CD4-positive, alpha-beta T cell treated with Interleukin-17A for 4 hours (primary cell): ENCODE measurements at places on chromosomes 1 and 21.

DNA sequence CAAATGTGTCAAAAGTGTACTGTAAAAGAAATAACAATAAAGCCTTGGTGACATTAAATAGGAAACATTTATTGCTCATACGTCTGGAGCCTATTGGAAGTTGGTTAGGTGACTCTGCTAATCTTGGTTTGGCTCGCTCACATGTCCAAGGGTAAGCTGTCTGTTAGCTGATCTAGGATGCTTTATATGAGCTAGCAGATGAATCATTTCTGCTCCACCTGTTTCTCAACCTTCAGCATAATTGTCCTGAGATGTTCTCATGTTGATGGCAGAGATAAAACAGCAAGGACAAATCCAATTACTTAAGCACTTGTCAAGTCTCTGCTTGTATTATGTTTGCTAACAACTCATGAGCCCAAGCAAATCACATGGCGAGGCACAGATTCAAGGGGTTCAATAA is 56.0 kb upstream of the CD53 start:
- no peak for DNase-seq

GRCh38 chr1:24409535-24409934 is 4.0 kb downstream of the STPG1 start:
- no peak for DNase-seq

- no peak for DNase-seq
These were observed 105.5 kb downstream of the RPE65 start for GRCh38 chr1:68344208-68344607.

- no peak for DNase-seq
These were observed 78.0 kb downstream of the HIVEP3 start for GRCh38 chr1:41840592-41841246.

DNA sequence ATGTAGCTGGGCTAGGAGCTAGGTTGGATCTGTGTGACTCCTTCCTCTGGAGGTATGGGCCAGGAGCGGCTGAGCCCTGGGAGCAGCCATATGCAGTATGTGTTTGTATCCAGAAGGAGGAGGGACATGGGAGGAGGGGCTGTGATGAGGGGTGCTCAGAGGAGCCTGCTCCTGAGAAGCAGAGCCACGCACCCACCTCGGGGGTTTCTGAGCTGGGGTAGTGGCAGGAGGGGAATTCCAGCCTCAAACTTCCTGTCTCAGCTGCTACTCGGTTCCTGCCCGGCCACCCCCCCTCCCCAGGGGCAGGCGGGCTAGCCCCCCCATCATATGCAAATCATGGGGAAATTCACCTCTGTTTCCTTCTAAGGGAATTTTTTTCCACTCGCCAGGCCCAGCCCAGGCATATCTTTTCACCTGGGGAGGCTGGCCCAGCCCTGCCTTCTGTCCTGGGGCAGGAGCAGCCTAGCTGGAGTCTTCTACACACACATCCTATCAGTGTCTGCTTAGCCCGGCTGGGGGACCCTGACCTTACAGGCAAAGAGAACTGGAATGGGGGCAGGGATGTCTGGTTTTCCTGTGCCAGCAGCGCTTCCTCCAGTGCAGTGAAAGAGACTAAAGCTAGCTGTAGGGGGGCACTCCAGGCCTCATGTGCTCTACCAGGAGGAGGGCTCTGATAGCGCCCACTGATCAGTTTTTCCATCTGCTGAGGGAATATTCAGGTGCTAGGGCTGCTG is 3.0 kb downstream of the ZC3H12A start:
- peak; percentile 81 for DNase-seq

DNA sequence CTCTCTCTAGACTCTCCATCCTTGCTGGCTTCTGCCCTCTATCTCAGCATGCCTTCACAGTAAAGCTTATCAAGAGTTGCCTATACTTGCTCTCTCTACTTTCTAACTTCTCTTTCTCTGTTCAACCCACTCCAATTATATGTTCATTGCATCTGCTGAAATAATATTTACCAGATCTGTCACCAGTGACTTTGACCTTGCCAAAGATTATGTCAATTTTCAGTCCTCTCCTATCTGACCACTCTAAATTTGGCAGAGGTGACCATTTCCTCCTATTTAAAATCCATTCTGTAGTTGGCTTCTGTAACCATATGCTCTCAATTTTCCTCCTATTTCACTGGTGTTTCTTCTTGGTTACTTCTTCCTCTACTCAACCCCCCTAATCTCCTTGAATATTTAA is 38.8 kb upstream of the DR1 start:
- no peak for DNase-seq
